ENCODE measurements at places on chromosomes 5 and 9.
A peak's percentile ranks its signal among the peaks of the same experiment; 100 is the strongest.

GRCh38 chr5:180684623-180685161 lies 35.3 kb upstream of the FLT4 start:
- DNase-seq = no peak

GRCh38 chr5:136020383-136021015 lies 8.3 kb upstream of the TGFBI start:
- no peak for DNase-seq

DNA sequence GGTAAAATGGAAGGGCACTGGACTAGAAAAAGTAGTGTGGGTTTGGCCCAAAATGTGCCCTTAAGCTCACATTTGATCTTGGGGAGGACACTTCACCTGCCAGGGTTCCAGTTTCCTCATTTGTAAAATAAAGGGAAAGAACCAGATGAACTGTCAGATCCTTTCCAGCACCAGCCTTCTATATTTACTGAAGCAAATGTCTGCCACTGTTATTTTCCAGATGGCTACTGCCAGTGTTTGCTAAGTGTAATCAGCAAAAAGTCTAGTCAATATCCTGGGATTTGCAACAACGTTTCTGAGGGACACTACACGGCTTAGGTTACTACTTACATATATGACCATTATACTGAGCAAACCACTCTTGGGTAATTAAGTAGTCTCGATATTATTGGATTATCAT lies 340.3 kb downstream of the KCNN2 start:
- no peak for DNase-seq

DNA sequence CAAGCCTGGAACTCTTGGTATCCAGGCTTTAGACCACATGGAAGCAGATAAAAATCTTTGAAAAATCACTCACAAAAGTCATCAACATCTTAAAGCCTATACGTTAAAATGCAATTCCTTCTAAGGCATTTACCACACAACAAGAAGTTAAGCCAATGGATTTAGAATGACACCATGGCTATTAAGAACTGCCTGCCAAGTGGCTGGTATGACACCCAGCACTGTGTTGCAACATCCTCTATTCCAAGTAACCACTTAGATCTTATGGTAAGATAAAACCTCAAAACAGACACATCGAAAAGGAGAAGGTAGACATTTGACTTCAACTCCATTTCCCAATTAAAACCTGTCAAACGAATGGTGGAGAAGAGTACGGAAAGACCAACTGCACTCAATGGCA lies 344.2 kb upstream of the SLC30A5 start:
- no peak for DNase-seq

DNA sequence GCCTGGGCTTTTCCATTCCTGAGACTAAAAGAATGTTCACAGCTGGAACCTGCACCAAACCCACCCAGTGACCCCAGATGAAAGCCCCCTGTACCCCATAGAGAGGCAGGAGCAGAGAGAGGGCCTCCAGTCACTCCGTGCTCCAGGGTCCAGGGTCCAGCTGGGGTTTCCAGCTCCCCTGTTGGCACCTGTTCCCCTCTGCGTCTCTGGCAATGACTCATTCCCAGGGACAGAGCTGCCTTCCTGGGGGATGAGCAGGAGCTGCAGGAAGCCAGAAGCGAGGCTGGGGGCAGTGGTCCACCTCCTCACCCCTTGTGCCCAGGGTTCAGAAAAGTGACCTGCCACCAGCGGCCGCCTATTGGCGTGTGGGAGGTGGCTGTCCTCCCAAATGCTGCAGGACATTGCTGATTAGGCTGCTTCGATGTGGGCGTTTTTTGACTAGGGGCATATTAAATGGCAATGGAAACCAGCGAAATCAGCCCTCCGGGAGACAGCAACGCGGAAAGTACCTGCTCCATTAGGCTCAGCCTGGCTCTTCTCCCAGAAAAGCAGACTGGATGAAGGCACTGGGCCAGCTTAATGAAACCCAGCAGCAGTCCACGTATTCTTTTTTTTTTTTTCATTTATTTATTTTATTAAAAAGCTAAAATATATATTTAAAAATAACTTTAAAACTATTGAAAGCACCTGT lies 97.4 kb downstream of the DAP start:
- no peak for DNase-seq

GRCh38 chr5:137619191-137619870 lies 116.6 kb downstream of the KLHL3 start:
- peak; percentile 11 for DNase-seq

DNA sequence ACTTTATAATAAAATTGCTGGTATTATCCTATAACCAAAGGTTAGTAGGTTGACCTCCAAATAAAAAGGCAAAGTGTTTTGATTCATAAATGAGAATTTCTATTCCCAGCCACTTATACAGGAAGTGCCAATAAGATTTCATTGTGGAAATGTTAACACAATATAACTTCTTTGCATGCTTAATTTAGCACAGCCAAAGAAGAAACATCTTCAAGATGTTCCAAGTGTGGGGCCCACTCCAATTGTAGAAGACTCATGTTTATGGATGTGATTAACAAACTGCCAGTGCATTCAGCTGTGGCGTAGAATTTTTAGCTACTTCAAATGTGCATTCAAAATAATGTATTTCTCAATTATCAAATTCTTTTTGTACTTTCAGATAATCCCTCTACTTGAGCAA lies 402.3 kb downstream of the DEPDC1B start:
- DNase-seq = no peak

DNA sequence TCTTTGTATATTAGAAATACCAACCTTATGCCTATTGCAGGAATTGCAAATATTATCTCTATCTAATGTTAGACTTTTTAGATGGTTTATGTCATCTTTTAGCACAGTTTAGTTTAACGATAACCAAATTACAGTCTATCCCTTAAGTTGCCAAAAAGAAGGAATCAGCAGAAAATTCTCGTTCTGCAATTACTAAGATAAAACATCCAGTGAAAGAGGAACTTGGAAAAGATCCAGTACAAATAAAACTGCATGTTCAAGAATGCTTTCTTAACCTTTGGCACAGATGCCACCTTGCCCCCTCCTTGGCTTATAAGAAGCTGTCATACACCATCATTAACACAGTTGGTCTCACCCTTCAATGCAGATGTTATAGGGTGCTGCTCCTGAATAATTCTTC lies 124.0 kb downstream of the SEMA5A start:
- DNase-seq = no peak

- no peak for DNase-seq
Measured at GRCh38 chr9:134965851-134966250, 48.1 kb upstream of the FCN1 start.
